Stimulated activated naive CD4-positive, alpha-beta T cell (primary cell): ENCODE measurements at places on chromosomes 1 and 21.

GRCh38 chr1:212607913-212608391, 609 bp upstream of the ATF3 start:
- no peak for DNase-seq

GRCh38 chr1:17200756-17201155, 4.2 kb upstream of the PADI1 start:
- DNase-seq: no peak

DNA sequence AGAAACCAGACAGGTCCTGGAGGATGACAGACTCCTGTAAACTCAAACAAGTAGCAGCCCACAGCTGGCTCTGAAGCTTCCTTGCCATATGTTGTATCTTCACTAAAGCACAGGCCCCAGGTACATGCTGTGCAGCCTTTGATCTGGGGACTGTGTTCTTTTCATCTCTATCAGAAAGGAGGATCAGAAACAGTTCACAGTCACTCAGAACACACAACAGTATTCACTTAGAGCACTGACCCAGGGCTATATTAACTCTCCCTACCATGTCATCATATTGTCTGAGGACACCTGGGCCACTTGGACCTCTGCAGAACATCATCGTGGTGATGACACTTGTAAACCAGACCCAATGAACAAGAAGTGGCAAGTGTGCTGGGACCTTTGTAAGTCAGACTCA, 222.0 kb downstream of the SETD4 start:
- DNase-seq: no peak

DNA sequence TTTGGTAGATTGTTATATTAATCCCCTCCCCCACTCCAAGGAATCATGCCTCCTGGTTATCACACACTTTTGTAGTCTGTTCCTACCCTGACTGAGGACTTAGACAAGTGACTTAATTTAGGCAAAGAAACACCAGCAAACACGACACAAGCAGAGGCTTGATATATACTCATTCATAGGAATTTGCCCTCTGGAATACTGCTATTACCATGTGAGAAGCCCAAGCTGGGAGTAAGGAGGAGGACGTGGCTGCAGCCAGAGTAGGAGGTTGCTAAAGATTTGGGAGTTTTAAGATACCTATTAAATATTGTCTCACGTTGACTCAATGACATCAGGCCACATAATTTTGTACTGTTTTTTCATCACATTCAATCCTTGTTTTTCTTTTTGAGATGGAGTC, 100.2 kb downstream of the LRRC53 start:
- DNase-seq: no peak

- no peak for DNase-seq
Observed at GRCh38 chr1:182453631-182454030, 3.7 kb downstream of the RGSL1 start.

DNA sequence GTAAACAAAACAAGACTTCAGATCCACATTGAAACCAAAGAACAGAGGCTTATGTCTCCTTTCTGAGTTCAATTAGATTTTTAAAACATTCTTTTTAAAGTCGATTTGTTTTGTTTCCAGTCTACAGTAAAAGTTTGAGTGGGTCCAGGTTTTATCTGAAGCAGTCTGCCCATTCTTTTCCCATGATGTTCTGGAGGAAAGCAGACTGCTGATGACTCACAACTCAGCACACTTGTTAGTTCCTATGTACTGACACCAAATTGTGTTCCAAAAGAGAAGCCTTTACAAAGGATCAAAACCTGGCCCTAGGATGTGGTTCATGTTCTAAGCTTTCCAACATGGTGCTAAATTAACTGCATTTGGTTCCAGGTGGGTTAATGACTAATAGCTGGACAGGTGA, 11.4 kb upstream of the CCN1 start:
- DNase-seq: no peak

- DNase-seq: no peak
Observed at GRCh38 chr21:32520875-32521735, 64.2 kb downstream of the TCP10L start.

DNA sequence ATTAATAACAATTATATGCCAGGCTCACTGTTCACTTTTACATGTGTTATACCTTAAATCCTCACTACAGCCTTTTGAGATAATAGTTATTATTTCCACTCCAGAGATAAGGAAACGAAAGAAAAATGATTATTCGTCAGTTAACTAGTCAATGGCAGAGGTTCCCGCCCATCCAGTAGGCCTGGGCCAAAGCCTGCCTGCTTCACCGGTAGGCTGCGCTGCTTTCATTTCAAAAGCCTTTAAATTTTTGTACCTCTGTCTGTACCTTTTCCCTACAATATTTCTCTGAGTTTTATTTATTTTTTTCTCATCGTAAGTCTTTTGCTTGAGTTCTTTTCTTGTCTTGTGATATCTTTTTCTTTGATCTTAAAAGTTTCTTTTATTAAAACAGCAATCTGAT, 3.6 kb downstream of the GPR52 start:
- no peak for DNase-seq

DNA sequence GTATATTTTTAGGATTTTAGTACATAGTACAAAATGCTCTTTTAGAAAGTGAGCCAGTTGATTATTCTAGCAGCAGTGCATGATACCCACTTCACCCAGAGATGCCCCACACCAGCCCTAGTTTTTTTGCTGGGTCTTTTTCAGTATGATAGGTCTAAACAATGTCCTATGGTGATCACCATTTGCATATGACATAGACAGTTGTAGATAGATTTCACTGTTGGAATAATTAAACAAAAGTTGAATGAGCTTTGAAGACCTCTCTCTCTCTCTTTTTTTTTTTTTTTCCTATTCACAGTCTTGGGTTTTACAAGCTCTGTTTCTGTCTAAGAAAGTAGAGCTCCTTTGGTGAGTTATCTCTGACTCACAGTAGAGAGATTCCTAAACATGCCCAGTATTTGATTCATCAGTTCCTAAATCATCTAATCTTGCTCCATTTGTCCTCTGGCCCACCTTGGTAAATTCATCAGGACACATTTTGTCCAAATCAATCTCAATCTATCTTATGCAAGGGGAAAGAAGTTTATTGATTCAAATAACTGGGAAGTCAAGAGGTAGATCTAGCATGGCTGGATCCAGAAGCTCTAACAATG, 44.7 kb upstream of the VAV3 start:
- no peak for DNase-seq

- DNase-seq: no peak
Observed at GRCh38 chr1:206558794-206559671, 51.7 kb downstream of the RASSF5 start.

GRCh38 chr1:96187020-96187419, 534.6 kb upstream of the PTBP2 start:
- no peak for DNase-seq

DNA sequence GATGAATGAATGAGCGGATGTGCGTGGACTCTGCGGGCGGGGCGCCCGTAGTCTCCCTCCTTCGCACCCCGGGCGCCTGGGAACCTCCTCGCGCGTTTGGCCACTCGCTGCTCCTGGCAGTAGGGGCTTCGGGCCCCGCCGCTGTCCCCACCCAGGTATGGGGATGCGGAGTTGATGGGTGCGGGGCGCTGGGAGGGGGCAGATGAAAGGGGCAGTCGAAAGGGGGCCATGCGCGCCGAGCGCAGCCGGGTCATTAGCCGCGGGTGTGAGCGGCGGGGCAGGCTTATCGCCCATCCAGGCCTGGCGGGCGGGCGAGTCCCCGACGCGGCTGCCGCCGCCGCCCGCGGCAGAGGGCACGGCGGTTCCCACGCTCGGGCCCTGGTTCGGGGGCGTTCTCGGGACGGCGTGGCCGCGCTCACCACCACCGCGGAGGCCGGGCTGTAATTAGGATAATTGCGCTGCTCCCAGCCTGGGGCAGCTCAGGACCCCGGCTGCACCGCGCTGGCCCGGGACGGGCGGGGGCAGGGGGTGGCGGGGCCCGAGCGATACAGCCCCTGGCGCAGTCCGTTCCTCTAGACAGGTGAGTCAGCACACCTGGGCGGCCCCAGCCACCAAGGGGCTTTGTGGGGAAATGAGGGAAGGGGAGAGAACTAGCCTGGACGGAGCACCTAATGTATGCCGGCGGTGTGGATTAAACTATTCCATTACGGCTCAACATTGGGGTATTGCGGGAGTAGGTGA, 22.1 kb upstream of the CITED4 start:
- DNase-seq: no peak

- peak; percentile 65 for DNase-seq
Observed at GRCh38 chr1:147640553-147641165, 29.7 kb downstream of the ACP6 start.

DNA sequence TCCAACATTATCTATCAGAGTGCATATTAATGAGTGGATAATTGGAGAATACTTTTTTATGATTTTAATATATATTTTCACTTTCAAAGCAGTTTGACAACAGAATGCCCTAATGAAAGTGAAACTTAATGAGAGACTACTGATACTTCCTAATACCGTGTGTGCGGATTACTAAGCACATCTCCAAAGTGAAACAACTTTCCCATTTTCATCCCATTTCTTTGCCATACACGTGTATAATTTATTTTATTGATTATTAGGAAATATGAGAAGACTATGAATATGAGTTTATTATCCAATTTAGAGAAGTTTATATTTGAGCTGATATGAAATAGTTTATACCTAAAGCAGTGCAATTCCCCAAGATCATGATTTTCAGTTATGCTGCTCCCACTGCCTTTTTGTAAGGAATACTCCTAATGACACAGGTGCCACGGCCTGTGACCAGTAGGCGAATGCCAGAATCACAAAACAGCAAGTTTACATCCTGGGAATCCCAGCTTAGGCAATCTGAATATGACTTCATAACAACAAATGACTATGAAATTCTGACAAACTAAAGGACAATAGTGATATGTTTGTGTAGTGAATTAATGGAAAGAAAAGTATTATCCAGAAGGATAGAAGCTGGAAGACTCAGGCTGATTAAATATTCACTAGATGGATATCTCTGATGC, 202.9 kb downstream of the NCAM2 start:
- no peak for DNase-seq

GRCh38 chr1:214440219-214440965, 111.0 kb downstream of the PTPN14 start:
- DNase-seq: no peak

DNA sequence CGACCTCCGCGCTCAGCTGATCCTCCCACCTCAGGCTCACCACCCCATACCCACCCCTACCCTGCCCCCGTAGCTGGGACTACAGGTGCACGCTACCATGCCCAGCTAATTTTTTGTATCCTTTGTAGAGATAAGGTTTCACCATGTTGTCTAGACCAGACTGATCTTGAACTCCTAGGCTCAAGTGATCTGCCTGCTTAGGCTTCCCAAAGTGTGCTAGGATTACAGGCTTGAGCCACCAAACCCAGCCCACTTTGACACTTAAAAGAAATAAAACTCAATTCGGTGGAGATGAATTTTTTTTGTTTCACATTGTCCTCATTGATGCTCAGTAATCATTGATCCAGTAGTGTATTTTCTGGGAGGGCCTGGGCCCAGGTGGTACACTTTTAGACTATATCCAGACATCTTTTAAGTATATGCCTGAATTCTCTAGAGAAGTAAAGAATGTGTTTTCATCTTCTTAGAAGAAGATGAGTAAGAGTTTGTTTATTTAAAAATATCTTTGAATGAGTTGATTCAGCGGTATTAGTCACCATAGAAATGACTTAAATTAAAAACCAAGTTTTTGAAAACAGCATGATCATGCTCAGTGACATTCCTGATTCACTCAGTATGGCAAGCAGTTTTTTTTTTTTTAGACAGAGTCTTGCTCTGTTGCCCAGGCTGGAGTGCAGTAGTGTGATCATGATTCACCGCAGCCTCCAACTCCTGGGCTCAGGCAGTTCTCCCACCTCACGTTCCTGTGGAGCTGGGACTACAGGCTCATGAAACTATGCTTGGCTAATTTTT, 57.8 kb downstream of the EPB41 start:
- no peak for DNase-seq

- no peak for DNase-seq
Observed at GRCh38 chr1:102954576-102954975, 153.7 kb downstream of the COL11A1 start.

DNA sequence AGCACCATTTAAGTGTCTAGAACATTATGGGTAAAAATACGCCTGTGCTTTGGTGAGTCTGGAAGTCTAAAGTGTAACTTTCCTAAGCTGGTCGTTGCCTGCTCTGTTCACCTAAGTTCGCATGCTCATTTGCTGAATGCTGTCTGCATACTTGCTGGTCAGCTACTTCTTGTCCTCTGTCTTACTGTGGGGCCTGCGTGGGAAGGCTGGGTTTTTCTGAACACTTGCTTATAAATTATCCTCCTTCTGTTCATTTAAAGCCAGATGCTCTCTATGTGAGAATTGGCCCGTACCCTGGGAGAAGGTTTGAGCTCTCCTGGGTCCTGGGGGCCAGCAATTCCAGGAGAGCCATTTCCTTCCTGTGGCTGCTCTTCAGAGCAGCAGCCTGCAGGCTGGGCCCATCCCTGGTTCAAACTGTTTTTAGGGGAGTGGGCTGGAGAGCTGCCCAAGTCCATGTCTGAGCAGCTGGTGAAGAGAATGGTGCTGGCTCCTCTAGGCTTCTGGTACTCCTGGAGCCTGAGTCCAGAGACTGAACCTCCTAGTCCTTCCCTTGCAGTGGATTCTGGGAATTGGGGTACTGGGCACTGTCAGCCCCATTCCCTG, 75.7 kb downstream of the GALNT2 start:
- DNase-seq: no peak

DNA sequence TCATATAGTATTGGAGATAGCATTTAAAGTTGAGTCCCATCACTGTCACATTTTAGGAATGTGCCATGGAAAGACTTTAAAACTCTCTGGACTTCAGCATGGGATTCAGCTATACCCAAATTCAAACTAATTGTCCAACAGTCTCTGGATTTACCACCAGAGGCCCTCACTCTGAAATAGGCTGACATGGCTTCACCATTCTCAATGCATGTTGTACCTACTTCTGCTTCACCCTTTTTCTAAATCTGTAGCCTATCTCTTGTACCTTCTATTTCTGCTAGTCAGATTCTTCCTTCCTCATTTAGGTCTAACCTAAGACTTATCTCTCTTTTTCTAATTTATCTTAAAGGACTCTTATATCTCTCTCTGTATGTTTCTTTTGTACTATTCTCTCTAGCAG, 512.7 kb upstream of the ZRANB2 start:
- DNase-seq: no peak

DNA sequence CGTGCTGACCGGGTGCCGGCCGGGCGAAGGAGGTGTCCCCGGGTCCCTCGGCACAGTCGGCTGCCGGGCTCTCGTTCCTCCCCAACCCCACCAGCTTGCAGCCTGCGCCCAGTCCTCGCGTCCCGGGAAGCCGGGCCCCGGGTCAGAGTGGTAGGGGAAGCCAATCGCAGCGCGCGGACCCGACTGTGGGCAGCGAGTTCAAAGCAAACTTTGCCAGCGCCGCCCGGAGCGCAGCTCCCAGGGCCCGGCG, 328 bp downstream of the MYCL start:
- peak; percentile 20 for DNase-seq

- DNase-seq: no peak
Observed at GRCh38 chr1:36133484-36133883, 8.5 kb upstream of the COL8A2 start.

GRCh38 chr21:36985751-36986594, 19.5 kb upstream of the HLCS start:
- DNase-seq: no peak

DNA sequence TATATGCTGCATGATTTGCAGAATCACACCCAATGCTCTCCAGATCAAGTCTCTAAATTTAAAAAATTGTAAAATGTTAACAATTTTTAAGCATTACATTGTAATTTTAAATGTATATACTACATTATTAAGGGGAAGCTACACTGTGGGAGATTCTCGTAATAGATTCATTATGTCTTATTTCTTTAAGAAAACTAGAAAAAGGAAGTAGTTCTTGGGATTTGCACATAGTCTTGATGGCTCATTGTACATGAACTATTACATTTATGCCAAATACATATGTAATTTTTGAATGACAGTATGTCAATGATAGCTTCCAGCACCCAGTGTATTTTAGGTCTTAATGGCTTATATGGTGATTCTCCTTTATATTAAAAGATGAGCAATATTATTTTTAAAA, 250.3 kb downstream of the PTPRC start:
- no peak for DNase-seq
